Fibroblast of villous mesenchyme (primary cell): ENCODE measurements at places on chromosomes 16 and 17. TPM values are rescaled to one million over a fixed set of nuclear protein-coding genes. Genes with fewer than 3 reads are reported as not detected.

ZNF747 gene
- 11.7 and 12.6 TPM in 2 replicates for total RNA-seq

THUMPD1 gene
- total RNA-seq, result 69.6 and 74.7 TPM in 2 replicates

PPP1R1B gene
- not detected in 2 replicates for total RNA-seq

OR1A1 gene
- not detected in 2 replicates for total RNA-seq

KCNG4 gene
- not detected in 2 replicates for total RNA-seq

CMIP gene
- total RNA-seq, result 7.8 and 9.3 TPM in 2 replicates

TNFRSF13B gene
- not detected in 2 replicates for total RNA-seq

KRTAP2-3 gene
- total RNA-seq, result 0.32 TPM in 1 of 2 replicates, not detected in the other

CACNG5 gene
- total RNA-seq, result not detected in 2 replicates

KCNJ12 gene
- total RNA-seq, result under 0.01 TPM in 2 replicates

COG8 gene
- total RNA-seq, result 29.0 and 36.3 TPM in 2 replicates

PABPN1L gene
- total RNA-seq, result not detected in 2 replicates

NPIPA7 gene
- 0.43 and 1.9 TPM in 2 replicates for total RNA-seq

TOX3 gene
- not detected in 2 replicates for total RNA-seq

HIC1 gene
- 81.6 and 102 TPM in 2 replicates for total RNA-seq

ARHGDIG gene
- total RNA-seq, result 0.32 TPM in 1 of 2 replicates, not detected in the other

MYCBPAP gene
- 0.64 and 0.86 TPM in 2 replicates for total RNA-seq

RFFL gene
- total RNA-seq, result 11.9 and 15.1 TPM in 2 replicates

PRAC2 gene
- not detected in 2 replicates for total RNA-seq

COASY gene
- 18.0 and 22.0 TPM in 2 replicates for total RNA-seq

LGALS9B gene
- not detected in 2 replicates for total RNA-seq

FDXR gene
- total RNA-seq, result 19.6 and 20.7 TPM in 2 replicates

VWA3A gene
- under 0.01 TPM in 2 replicates for total RNA-seq
